ENCODE measurements at places on chromosomes 1 and 21.

DNA sequence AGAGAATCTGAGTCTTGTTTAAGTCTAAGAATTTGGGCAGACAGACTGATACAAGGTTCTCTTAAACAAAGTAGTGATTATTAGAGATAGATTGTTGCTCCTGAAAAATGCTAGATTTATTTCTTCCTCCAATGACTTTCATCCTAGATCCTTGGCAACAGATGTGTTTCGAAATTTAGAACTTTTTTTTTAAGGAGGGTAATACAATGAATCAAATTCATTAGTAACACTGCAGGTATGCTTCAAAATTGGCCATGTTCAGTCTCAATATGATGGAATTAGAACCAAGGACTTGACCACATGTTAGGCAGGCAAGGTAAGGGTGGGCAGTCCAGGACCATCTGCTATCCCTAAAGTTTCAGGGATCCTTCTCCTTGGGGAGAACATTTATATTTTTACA lies 4.5 kb upstream of the LCE1F start:
- no peak for DNase-seq

GRCh38 chr1:201020040-201020591 lies 3.4 kb downstream of the KIF21B start:
- DNase-seq = no peak

DNA sequence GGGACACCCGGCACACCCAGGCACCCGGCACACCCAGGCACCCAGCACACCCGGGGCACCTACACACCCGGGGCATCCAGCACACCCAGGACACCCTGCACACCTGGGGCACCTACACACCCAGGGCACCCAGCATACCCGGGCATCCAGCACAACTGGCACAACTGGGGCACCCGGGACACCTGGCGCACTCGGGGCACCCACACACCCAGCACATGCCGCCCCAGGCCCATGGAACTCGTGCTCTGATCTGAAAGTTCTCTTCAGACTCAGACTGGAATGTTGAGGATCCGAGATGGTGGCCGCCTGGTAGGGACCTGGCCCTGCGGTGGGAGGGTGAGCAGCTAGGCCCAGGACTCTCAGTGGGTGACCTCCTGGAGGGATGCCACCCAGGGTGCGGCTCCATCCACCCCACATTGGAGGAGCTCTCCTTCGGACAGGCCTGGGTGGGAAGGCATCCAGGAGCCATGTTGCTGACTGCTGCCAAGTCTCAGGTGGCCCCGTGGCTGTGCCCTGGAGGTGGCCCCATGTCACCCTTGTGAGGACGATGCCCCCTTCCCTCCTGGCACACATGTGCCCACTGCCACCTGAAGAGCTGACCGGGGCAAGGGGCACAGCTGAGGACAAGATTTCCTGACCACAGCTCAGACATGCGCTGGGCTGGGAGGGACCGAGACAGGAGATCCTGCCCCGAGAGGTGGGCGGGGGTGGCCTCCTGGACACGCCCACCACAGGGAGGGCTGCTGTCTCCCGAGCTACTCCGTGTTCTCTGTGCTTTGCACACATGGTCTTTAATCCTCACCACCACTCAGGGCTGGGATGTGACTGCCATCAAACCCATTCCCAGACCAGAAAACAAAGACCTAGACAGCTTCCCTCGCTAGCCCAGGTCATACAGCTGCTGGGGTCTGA lies 37.0 kb downstream of the UBE2G2 start:
- no peak for DNase-seq

DNA sequence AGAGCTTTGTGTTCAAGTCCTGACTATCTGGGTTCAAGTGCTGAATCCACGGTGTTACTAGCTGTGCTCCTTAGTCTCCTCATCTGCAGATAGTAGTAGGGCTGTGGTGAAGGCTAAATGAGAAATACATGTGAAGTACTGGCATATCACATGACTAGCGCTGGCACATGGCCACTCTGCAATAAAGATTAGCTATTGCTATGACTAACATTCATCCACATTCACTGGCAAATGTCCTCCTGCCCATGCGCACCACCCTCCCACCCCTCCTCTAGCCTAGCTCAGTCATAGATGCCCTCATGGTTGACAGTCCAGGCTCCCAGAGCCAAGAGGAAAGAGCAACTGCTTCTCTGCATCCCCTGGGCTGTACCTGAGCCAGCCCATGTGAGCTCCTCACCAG lies 8.5 kb upstream of the COL8A2 start:
- DNase-seq = peak; percentile 86

- DNase-seq = no peak
Measured at GRCh38 chr21:25465263-25465662, 142.0 kb downstream of the MRPL39 start.

GRCh38 chr1:61334718-61335589 lies 252.6 kb downstream of the NFIA start:
- DNase-seq = no peak

DNA sequence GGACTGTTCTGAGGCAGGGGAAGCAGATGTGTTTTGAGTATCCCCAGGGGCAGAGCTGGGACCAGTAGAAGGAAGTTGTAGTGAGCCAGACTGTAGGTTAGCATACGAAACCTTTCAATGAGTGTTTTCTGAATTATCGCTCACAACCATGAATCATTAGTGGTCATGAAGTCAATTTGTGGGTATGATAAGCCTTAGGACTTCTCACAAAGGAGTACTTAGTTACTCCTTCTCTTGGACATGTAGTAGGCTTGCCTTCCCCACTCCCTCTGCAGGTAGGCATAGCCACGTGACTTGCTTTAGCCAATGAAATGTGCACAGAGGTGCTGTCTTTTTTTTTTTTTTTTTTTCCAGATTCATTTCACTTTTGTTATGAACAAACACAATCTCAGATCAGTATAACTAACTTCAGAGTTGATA lies 23.9 kb upstream of the FAAH start:
- no peak for DNase-seq

GRCh38 chr1:173475564-173476196 lies 1.5 kb upstream of the PRDX6 start:
- no peak for DNase-seq

GRCh38 chr1:196732526-196732925 lies 42.1 kb upstream of the CFHR3 start:
- no peak for DNase-seq

- DNase-seq = no peak
Measured at GRCh38 chr1:154711416-154711815, 103.4 kb upstream of the ADAR start.

DNA sequence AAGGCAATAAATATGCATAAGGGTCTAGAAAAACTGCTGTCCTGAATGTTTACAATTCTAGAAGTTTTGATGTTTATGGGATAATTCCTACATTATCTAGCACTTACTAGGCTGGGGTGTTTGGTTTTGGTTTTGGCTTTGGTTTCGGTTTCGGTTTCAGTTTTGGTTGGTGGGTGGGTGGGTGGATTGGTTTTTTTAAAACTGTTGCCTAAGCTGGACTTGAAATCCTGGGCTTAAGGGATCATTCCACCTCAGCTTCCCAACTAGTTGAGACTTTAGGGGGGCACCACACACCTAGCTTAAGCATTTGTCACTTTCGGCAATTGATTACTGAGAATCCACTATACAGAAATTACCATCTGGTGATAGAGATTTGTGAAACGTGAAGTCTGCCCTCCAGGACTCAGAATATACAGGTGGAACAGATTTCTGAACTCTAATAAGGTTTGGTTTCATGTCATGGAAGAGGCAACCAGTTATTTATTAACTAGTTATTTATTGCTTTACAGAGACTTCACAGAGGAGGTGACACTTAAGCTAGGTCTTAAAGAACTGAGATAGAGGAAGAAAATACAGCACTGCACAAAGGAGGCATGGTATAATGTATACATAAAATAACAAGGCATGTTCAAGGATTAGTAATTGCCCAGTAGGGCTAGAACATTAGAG lies 69.6 kb downstream of the PIK3R3 start:
- DNase-seq = no peak

DNA sequence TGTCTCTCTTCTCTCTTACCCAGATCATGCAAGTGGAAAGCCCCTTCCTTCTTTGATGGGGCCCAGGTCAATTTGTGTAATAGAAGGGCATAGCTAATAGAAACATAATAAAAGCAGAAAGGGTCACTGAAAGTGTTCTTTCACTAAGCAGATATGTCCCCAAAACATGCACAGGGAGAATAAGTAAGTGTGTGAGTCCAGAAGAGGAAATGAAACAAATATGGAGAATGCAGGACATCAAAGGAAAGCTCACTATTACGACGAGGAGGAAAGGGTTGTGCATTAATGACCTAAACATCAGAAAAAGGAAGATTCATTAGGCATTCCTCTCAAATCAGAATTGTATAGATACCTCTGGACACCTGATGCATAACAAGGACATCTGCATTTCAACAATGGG lies 81.4 kb upstream of the SMYD2 start:
- no peak for DNase-seq

- DNase-seq = no peak
Measured at GRCh38 chr21:35346697-35347096, 297.6 kb upstream of the RUNX1 start.

- DNase-seq = no peak
Measured at GRCh38 chr1:203322500-203323179, 17.3 kb downstream of the BTG2 start.

DNA sequence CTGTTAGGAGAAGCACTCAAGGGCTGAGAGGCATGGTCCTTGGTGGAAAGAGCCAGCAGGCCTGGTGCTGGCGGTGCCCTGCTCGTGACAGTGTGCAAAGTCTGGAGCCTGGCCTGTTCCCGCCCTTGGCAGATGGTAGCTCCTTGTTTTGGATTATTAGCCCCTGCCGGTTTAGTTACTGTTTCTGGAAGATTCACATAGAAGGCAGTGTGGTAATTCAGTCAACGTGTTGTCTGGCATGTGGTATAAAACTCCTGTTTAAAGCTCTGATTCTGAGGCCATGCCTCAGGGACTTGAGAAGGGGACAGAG lies 6.8 kb downstream of the PKNOX1 start:
- DNase-seq = no peak

DNA sequence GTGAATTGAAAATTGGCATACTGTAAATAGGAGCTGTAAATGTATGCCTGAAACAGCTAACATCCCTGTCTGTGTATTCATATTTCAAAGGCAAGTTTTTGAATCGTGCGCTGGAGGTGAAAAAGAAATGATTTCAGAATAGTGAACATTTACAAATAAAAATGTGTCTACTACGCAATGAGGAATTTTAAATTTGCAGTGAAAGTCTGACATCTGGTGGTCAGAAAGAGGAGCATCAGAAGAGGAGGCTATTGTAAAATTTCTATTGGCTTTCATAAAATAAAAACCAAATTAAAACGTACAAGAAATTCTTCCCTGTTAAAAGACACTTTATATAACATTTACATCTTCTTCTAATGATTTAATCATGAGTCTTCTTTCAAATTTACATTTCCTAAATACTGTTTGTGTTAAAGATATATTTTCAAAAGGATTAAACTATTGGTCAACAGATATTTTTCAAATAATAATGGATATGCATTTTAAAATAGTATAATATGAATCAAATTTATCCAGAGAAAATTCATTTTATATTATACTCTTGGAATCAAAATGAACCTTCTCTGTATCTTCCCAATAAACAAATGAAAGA lies 113.7 kb upstream of the RRP15 start:
- peak; percentile 13 for DNase-seq

- DNase-seq = peak; percentile 62
Measured at GRCh38 chr1:94541246-94542087, at the start of gene F3. Gene F3 (minus strand): TSS chr1:94541759. CDS start chr1:94541636, 123 bp downstream.

- no peak for DNase-seq
Measured at GRCh38 chr1:84703431-84703830, 13.2 kb upstream of the SSX2IP start.

- DNase-seq = no peak
Measured at GRCh38 chr1:203547147-203547546, 53.2 kb downstream of the OPTC start.

GRCh38 chr1:112866981-112867380 lies 89.0 kb downstream of the SLC16A1 start:
- DNase-seq = no peak

DNA sequence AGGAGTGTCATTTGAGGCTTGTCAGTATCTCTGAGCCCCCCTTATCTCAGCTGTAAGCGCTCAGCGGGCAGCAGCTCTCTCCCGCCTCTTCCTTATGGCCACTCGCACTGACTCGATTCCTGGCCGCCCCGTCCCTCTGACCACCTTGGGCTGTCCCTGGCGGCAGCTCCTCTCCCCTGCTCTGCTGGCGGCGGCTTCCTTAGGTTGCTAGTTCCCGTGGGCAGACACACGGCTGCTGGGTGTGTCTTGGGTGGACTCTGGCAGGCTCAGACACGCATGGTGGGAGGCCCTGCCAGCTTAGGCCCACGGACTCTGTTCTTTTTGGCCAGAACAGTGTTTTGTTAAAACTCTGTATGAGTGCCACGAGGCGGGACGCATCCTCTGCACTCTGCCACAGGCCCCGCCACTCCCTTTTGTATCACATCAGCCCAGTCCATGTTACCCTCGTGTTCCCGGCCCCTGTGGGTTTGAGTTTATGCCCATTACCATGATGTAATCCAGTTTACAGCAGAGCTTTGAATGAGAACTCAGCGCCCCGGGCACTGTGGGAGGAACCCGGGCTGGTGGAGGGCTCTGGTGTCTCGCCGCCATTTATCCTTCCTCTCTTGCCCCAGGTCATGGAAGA lies 45.9 kb downstream of the COQ8A start:
- no peak for DNase-seq

DNA sequence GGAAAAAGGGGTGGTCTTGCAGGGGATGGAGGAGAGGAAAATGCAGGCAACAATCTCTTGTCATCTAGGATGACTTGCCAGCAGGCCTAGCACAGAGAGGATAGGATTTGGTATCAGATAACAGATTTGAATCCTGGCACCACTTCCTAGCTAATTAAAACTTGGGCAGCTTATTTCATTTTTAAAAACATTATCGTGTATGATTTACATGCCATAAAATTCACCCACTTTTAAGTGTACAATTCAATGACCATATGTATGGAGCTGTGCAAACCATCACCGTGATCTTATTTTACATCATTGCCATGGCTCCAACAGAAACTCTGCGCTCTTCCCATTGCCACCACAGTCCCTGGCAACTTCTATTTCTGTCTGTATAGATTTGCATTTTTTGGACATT lies 6.9 kb downstream of the PYCR2 start:
- no peak for DNase-seq

DNA sequence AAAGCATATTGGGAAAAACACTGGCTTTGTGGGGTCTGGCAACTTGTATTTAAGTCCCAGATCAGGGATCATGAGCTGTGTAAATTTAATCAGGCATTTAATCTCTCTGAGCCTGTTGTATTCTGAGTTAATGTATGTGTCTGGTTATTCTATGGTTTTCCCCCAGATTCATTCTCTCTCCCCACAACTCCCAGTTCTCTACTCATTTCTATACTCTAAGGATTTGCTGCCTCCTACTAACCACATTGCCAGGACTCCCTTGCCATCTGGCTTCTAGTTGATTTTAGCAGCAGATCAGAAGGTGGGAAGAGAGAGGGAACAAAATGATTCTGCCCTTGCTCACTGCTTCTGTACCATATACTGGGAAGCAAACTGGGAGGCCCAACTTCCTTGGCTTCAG lies 31.4 kb upstream of the S1PR1 start:
- DNase-seq = no peak

DNA sequence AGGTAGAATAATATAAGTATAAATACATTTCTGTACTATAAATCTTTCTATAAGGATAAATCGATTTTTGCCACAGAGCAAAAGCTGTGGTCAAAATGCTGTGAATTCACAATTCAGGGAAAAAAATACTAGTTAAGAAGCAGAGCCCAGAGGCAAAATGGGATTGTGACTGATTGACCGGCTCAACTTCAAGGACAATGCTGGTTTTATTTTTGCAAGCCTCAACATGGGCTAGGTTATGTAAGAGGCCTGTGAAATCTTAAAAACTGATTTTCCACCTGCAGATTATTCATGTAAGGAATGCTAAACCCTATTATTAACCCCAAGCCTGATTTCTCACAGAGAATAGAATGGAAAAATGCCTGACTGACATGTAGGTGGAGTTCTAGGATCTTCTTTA lies 155.1 kb downstream of the HHAT start:
- DNase-seq = no peak

GRCh38 chr1:88298506-88298905 lies 385.6 kb upstream of the PKN2 start:
- no peak for DNase-seq

Data from fibroblast of skin of left biceps (primary cell).